ENCODE measurements at places on chromosomes 3 and 15.

GRCh38 chr15:66619152-66619903 is 53.5 kb upstream of the LCTL start:
- peak; percentile 40 for DNase-seq

- no peak for DNase-seq
These were observed 108.1 kb upstream of the THBS1 start for GRCh38 chr15:39472621-39473297.

GRCh38 chr3:40206522-40206921 is 103.0 kb upstream of the EIF1B start:
- DNase-seq, result no peak

DNA sequence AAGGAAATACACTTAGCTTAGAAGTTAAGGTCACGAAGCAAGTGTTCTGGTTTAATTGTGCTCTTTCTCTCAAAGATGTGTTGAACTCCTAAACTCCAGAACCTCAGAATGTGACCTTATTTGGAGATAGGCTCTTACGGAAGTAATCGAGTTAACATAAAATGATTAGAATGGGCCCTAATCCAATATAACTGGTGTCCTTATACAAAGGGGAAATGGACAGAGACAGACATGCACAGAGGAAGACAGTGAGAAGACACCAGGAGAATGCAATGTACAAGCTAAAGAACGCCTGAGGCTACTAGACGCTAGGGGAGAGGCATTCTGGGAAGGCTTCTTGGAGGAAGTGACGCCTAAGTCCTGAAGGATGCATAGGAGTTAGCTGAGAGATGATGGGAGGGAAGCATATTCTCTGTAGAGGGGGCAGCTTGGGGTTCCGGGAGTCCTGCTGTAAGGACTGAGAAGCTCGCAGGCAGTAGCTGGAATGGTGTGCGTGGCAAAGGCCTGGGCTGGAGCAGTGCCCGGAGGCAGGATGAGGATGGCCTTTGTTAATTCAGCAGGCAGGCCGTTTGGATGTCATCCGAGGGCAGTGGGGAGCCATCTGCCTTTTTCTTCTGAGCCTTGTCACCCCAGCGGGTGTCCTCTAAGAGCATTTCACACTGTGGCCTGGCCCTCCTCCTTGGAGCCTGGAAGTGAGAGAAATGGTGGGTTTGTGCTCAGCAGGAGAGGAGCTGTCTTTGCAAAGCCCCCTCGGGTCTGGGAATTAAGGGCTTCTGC is 513.4 kb downstream of the SHQ1 start:
- DNase-seq, result no peak

GRCh38 chr3:100947119-100947518 is 46.1 kb downstream of the ABI3BP start:
- DNase-seq, result no peak

- no peak for DNase-seq
These were observed 25.6 kb downstream of the PRR23E start for GRCh38 chr3:127218454-127218922.
